ENCODE measurements at places on chromosomes 1 and 21.

- no peak for DNase-seq
These were observed 365.8 kb upstream of the C1orf174 start for GRCh38 chr1:4265836-4266235.

DNA sequence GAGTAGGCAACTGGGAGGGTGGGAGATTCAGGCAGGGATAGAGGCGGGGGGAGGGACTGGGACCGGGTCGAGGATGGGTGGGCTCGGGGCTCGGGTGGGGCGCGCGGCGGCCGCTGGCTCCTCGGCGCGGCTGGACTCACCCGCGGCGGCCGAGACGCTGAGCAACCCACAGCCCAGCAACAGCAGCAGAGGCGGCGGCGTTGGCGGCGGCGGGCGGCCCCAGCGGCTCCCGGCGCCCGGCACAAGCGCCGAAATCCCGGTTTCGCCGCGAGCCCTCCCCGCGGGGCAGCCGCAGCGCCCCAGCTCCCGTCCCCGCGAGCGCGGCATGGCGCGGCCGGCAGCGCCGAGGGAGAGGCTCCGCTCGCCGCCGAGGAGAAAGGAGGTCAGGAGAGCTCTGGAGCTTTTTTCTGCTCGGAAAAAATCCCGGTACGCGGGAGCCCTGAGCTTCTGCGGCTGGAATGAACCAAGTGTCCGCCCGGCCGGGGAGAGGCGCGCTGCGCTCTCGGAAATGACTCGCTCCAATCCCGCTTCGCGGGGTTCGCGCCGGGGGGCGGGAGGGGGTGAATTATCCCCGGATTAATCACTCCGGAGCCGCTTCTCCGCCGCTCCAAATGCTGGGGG lies at the start of gene CSMD2:
Gene CSMD2 (minus strand): TSS at position 460 of the 621 bp plus-strand sequence. CDS start 133 bp downstream, at position 327.
- DNase-seq, result peak; percentile 28

DNA sequence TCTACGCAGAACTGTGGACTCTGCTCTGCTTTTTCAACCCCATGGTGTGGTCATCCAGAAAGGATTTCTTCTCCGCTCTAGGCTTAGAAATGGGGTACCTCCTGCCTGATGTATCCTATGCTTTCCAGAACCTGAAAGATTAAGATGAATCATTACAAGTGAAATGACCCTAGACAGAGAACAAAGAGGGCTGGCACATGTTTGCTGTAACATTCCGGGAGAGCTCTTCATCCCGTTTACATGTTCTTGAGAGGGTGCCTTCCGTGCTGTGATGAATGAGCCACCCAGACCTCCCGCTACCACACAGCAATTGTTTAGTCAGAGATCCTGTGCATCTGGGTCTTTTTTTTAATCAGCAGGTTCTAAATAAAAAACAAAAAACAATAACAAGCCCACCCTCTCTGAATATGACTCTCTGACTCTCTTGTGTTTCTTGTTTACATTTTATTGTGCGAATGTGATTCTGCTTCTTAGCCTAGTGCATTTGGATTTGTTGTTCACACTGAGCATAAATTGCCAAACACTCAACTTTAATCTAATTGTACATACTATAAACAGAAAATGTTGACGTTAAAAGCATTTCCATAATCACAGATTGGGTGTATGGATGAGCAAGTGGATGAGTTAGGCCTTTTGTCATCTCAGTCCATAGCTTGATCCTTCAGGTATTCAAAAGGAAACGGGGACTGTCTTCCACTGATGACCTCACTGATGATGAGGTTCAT lies 87.1 kb downstream of the GPR88 start:
- peak; percentile 92 for DNase-seq

DNA sequence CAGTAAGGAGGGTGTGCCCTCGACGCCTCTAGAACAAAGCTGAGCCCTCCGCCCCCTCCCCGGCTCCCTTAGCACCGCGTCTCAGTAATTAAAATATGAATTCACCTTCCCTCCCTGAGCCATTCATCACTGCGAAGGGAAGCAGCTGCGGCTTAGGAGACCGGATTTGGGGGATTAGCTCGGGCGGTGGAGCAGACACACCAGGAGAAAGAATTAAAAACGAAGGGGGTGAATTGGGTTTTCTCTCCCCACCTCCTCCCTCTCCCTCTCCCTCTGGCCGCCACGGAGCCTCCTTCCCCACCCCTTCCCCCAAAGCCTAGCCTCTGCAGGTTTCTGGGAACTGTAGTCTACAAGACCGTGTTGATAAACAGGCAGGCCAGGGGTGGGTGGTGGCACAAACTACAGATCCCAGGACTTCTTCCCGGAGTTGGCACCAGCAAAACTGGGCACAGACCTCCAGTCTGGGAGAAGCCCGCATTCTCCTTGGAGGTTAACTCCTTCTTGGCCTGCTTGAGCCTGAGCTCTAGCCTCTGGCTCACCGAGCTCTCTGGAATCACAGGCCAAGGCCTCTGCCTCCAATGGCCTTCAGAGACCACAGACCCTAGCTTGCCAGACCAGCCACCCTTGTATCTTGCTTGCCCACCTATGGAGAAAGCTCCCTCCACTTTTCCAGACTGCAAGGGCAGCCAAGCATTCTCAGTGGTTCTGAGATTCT lies 10.8 kb downstream of the BLACAT1 start:
- peak; percentile 51 for DNase-seq

- DNase-seq, result peak; percentile 3
These were observed 14.4 kb downstream of the TMPRSS3 start for GRCh38 chr21:42381347-42381984.

GRCh38 chr1:181086926-181087325 lies 1.6 kb upstream of the IER5 start:
- DNase-seq, result peak; percentile 79

- DNase-seq, result no peak
These were observed 7.9 kb downstream of the STYXL2 start for GRCh38 chr1:167101754-167102153.

- DNase-seq, result no peak
These were observed 18.6 kb downstream of the SYT11 start for GRCh38 chr1:155877945-155878344.

- DNase-seq, result no peak
These were observed 1582.2 kb downstream of the MRPL39 start for GRCh38 chr21:24025101-24025500.

GRCh38 chr1:182083851-182084486 lies 22.5 kb upstream of the ZNF648 start:
- no peak for DNase-seq

DNA sequence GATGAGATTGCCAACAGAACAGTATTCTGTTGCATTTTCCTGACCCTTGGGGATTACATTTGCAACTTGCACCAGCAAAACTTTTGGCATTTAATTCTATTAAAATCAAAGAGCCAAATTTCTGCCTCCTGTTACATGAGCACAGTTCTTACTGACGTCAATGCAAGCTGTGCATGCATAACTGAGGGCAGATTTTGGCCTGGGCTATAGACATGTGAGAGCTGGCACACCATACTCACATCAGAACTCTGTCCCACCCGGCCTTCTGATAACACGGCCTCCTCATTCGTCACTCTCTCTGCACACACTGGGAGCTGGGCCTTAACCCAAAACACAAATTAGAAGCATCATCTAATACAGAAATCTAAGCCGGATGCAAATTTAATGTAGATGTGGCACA lies 31.5 kb downstream of the PAPPA2 start:
- no peak for DNase-seq

- no peak for DNase-seq
These were observed 415.0 kb downstream of the COL11A1 start for GRCh38 chr1:102693345-102693744.

DNA sequence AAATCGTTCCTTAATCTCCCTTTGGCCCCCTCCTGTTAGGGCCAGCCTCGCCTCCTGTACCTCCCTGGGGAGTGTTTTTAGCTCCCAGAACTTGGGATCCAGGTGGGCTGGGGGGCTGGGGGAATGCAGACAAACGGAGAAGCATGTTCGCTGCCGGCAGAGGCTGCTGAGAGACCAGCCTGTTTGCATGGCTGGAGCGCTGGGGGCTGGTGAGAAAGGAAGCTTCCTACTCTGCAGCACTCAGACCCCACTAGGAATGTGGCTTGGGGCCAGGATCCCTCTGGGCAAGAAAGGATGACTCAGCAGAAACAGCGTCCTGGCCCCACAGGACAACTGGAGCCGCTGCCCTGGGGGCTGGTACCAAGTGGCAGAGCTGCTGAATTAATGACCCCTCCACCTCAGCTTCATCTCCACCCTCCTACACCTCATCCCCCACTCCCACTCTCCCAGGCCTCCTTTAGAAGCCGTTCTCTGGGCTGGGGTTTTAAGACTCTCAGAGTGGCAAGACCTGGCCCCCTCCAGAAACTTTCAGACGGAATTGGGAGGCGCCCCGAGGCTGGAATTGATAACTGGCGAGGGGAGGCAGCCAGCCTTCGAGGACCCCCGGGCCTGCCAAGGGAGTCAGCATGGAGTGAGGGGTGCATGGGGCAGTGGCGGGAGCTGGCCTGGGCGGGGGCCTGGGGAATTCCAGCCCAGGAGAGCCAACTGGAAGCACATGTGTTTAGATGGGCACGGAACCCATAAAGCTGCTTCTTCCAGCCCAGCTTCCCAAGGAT lies 28.5 kb upstream of the EPS8L3 start:
- peak; percentile 94 for DNase-seq

DNA sequence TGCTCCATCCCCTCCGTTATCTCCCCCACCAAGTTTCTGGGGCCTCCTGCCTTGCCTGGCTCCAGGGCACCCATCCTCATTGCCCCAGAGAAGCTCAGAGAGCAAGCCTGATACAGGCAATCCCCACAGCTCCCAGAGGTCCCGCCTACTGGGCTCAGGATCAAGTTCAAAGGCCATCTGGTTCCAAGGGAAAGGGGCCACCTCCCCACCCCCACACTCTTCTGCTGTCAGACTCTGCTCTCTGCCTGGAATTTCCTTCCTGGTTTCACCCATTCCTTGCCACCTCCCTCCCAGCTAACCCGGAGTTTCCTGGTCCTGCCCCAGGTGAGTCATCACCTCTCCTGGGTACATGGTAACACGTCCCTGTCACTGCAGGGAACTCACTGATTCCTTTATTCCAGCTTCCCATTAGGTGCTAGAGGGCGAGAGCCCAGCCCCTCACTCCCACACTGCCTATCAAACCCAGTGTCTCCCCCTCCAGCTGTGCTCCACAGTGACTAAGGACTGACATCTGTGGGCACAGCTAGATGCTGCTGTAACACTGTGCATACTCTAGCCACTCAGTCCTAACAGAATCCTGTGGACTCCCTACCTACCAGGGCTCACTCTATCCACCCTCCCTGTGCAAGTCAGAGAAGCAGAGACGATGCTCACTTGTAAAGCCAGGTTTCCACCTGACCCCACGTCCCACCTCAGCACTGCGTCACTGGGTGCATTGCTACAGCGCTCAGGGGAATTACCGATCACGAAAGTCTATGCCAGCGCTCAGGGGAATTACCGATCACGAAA lies 21.8 kb downstream of the RSPH1 start:
- peak; percentile 2 for DNase-seq

GRCh38 chr1:188958461-188959115 lies 1519.1 kb downstream of the BRINP3 start:
- peak; percentile 78 for DNase-seq

DNA sequence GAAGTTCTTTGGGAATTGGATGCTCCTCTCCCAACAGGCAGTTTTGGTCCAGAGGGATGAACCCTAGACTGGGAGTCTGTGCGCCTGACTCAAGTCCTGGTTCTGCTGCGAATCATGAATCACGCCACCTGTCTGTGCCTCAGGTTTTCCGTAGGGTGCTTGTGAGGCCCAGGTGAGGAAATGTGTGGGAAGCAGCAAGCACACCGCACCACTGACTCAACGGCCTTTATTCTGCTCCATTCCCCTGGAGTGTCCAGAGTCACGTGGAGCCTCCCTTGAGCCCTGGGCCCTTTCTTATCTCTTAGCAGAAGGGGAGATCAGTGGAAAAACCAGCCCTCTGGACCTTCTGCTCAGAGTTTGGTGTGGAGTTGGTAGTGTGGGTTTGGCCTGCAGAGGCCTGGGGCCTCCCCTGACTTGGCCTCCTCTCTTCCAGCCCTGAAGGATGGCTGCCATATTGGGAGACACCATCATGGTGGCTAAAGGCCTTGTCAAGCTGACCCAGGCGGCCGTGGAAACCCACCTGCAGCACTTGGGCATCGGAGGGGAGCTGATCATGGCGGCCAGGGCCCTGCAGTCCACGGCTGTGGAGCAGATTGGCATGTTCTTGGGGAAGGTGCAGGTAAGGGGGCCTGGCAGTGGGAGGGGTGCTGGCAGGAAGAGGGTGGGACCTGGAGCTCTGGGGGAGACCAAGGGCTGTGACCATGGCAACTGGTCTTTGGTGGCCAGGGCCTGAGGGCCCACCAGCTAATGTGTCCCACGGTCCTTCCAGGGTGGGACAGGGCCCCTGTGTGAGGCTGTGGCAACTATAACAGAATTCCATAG lies 21.1 kb downstream of the COQ8A start:
- no peak for DNase-seq

DNA sequence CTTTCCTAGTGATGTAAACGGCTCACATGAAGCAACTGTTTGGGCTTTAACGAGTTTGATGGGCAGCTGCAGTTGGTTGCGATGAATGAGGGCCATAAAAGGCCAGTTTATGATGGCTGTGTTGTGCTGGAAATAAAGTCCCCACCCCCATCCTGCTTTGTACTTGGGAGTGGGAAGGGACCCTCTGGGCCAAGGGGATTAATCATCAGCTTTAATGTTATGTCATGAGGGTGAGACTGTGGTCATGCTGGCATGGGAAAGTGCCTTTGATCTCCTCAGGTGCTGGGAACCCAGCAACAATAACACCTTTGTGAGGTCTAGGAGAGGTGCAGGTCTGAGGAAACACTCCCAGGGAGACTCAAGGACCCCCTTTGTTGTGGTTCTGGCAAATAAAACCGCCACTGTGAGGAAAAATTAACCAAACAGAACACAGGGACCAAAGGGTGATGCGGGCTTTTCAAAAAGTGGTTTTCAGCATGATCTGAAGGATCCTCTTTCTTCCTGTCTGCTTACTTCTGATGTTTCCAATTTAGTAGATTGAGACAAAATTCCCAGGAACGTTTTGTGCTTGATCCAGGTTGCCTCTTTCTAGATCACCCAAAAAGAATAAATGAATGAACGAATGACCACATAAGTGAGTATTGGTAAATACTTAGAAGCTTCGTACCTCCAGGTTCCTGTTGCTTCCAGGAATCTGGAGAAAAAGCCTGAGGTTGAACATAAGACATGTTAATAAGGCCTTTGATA lies 257.8 kb upstream of the HOOK1 start:
- no peak for DNase-seq

Measured in amniotic epithelial cell (primary cell).